ENCODE measurements at places on chromosomes 1 and 21.

GRCh38 chr1:245459621-245460020, 304.8 kb downstream of the KIF26B start:
- ATAC-seq = no peak

DNA sequence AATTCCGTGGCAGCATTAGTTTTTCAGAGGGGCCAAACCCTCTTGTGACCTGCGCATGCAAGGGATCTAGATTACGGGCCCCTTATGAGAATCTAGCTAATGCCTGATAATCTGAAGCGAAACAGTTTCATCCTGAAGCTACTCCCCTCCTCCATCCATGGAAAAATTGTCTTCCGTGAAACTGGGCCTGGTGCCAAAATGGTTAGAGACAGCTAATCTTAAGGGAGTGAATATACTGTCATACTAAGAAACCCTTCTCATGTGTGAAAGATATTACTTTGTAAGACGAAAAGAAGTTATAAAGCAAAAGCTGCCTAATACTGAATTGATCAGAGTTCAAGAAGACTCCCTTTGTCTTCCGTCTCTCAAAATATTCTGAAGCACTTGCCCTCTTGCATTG, 166.3 kb downstream of the DUSP10 start:
- ATAC-seq = no peak

GRCh38 chr1:40303051-40303771, 13.9 kb downstream of the COL9A2 start:
- no peak for ATAC-seq

DNA sequence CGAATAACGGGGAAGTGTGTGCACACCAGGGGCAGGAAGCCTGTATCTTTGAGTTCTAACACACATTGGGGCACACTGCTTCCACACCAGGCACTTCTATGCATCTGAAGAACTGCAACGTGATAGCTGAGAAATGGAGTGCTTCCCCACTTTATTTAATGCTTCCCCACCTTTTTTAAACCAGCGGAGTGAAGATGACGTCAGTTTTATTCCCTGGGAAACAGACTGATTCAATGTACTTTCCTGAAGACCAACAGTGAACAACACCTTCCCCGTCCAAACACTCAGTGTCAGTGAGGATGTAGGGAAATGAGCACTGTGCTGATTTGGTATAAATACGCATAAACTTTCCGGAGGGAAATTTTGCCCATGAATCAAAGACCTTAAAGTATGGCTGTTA, 87.1 kb downstream of the PGBD5 start:
- no peak for ATAC-seq

- ATAC-seq = no peak
Measured at GRCh38 chr1:165883056-165883455, 55.6 kb downstream of the UCK2 start.

DNA sequence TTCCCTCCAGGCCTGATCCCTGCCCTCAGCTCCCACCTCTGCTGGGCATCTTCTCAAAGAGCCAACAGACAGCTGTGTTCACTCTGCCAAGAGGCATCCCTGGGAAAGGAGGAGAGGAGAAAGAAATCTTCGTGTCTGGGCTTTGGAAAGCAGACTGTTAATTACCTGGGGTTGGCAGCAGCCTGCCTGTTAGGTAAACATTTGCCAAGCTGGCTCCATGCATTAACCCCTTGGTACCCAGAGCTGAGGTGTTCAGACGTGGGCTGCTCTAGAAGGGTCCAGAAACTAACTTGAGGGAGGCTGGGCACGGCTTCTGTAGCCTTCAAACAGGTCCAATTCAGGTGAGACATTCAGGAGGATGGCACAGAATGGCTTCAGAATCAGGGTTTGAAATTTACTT, 8.7 kb upstream of the EXTL1 start:
- ATAC-seq = no peak

DNA sequence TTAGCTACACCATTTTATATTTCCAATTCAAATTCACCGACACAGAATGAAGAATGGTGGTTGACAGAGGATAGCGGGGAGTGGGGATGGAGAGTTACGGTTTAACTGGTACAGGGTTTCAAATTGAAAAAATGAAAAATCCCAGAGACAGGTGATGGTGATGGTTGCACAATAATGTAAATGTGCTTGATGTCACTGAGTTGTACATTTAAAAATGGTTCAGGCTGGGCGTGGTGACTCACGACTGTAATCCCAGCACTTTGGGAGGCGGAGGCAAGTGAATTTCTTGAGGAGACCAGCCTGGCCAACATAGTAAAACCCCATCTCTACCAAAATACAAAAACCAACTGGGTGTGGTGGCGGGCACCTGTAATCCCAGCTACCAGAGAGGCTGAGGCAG, 31.2 kb upstream of the SHCBP1L start:
- ATAC-seq = no peak

DNA sequence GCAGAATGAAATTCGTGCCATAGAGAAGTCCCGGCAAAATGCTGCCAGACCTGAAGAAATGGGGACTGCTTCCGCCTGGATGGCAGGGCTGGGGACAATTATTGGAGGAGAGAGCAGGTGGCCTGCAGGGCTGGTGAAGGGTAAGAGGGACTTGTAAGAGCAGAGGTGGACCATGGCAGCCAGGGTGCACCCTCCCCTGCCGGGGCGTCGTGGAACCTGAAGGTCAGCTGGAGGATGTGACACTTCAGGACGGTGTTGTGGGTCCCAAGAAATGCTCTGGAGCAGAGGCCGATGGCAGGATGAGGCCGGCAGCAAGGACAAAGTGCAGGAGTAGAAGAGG, 40.3 kb downstream of the RIPK4 start:
- no peak for ATAC-seq

All from motor neuron (in vitro differentiated cells).